GDM1 (cell line): ENCODE measurements at places on chromosomes 6 and 20.
A peak's percentile ranks its signal among the peaks of the same experiment; 100 is the strongest.

- DNase-seq, result no peak
Observed at GRCh38 chr6:158377860-158378259, 65.6 kb downstream of the TULP4 start.

- DNase-seq, result no peak
Observed at GRCh38 chr20:23106271-23106851, 20.2 kb upstream of the CD93 start.

DNA sequence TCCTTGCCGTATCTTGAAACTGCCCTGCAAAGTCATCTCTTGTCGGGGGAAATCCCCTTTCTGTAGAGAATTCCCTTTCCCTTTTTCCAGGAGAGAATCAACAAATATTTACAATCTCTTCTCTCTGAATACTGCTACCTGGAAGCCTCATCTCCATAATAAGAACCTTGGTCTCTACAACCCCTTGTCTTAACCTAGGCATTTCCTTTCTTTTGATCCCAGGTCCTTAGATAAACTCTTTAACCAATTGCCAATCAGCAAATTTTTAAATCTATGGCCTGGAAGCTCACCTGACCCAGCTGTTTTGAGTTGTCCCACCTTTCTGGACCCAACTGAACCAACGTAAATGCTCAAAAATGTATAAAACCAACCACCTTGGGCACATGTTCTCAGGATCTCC lies 30.6 kb upstream of the SEC63 start:
- DNase-seq, result no peak

DNA sequence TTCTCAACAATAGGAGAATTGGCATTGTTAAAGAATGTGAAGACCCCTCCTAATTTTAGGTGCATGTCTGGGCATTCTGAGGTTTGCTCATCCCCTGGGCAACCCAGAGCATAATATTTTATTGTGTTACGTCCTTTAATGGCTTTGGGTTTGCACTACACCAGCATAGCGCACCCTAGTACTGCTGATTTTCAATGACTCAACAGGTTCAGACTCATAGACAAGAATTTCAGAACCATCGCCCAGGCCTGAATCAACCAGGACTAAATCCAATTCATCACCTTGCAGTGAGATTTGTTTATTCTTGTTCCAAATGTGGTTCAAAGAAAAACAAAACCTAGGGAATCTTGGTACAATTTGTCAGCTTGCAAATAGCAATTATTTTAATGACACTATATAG lies 137.8 kb upstream of the PHACTR1 start:
- DNase-seq, result no peak

DNA sequence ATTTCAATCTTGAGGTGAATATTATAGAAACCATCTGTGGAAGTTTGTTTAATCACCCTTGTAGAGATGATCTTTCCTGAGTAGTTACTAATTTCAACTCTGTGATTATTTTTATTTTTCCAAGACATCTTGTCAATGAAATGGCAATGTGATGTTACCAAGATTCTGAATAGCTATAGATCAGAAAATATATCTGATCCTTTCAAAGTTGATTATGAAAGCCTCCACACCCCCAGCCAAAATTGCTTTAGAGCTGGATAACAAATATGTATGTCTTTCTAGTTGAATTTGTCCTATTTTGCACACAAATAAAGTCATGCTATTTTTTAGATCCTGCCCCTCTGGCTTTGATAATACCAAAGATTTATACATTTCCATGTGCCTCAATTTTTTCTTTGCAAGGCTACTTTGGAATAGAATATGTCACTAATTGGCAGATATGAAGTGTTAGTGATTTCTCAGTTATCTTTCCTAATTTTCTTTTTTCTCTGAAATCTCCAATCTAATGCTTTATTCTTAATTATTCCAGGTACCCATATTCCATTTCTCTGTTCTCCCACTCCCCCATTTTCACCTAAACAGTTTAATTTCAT lies 5.0 kb downstream of the SIM1 start:
- no peak for DNase-seq

DNA sequence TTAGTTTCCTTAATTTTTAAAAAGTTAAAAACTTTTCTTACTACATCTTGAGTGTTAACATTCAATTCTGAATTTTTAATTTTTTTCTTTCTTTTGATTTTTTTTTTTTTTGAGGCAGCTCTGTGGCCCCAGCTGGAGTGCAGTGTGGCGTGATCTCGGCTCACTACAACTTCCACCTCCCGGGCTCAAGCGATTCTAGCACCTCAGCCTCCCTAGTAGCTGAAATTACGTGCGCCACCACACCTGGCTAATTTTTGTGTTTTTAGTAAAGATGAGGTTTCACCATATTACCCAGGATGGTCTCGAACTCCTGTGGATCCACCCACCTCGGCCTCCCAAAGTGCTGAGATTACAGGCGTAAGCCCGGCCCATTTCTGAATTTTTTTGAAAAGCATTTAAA lies 1.2 kb downstream of the DDX43 start:
- DNase-seq, result no peak

DNA sequence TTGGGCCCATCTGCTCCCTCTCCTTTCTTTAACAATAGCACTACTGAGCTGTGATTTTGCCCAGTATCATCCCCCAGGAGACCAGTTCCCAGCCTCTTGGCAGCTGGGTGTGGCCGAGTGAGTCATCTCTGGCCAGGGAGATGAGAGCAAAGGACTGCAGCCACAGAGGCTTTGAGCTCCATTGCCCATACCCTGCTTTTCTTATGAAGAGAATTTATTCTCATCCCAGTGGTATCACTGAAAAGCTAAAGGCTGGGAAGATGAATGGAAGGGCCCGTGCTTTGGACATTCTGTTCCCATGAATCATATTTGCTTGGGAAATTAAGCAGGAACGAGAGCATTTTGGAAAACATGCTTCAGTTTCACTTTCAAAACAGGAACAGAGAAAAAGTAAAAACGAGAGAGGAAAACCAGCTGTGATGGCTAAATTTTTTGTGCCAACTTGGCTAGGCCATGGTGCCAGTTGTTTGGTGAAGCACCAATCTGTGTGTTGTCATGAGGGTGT lies 14.9 kb downstream of the CST3 start:
- DNase-seq, result no peak

- no peak for DNase-seq
Observed at GRCh38 chr20:36153204-36153603, 1.3 kb upstream of the EPB41L1 start.

GRCh38 chr20:32536851-32537656 lies 48.1 kb downstream of the NOL4L start:
- no peak for DNase-seq

GRCh38 chr20:47980336-47981177 lies 195.3 kb upstream of the SULF2 start:
- DNase-seq, result no peak

DNA sequence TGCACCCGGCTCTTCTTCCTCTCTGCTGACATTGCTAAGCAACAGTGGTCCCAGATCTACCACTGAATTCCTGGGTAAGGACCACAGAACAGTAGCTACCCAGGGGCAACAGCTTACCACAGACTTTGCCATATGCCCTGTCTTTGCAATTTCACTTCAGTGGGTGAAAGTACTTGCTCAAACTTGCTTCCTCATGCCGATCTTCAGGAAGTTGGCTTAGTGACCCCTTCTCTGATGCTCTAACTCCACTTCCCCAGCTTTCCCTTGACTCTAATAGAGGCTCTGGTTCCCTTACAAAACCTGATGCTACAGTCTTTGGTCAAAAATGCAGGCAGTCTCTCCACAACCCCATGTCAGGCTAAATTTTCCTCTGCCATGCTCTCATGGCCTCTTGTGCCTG lies 3.3 kb upstream of the TAAR5 start:
- peak; percentile 78 for DNase-seq

DNA sequence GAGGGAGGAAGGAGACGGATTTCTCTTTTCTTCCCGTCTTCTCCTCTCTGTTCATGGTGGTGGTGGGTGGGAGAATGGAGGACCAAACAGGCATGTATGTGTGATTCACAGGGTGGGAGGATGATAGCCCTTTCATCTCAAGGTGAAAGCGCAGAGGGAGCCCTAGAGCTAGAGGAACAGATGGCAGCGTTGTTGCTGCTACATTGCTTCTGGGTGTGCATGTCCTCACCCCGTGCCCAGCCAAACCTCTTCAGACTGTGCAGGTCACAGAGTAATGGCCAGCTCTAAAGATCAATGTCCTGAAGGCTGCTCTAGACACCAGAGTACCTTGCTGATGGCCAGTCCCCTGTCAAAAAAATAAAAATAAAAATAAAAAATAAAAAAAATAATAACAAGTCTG lies 301.8 kb downstream of the TBC1D7 start:
- no peak for DNase-seq

- DNase-seq, result no peak
Observed at GRCh38 chr6:54156650-54157250, 45.5 kb downstream of the MLIP start.

DNA sequence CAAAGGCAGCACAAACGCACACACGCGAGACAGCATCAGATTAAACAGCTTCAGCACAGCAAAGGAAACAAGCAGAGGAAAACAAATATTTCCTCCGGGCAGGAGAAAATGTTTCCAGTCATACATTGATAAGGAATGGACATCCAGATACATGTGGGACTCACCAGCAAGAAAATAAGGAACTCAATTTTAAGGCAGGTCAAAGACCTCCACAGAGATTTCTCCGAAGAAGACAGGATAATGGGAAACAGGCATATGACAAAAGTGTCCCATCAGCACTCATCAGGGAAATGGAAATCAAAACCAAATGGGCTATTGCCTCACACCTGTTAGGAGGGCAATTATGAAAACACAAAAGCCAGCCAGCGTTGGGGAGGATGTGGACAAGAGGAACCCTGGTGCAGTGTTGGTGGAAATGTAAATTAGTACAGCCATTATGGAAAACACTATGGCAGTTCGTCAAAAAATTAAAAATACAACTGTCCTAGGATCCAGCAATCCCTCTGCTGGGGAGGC lies 9.7 kb upstream of the SLCO4A1 start:
- no peak for DNase-seq

- DNase-seq, result no peak
Observed at GRCh38 chr6:151276112-151276740, 36.5 kb downstream of the AKAP12 start.

- DNase-seq, result peak; percentile 73
Observed at GRCh38 chr20:63009045-63009961, 2.5 kb upstream of the BHLHE23 start.

- no peak for DNase-seq
Observed at GRCh38 chr6:84508981-84509380, 255.4 kb downstream of the TBX18 start.

DNA sequence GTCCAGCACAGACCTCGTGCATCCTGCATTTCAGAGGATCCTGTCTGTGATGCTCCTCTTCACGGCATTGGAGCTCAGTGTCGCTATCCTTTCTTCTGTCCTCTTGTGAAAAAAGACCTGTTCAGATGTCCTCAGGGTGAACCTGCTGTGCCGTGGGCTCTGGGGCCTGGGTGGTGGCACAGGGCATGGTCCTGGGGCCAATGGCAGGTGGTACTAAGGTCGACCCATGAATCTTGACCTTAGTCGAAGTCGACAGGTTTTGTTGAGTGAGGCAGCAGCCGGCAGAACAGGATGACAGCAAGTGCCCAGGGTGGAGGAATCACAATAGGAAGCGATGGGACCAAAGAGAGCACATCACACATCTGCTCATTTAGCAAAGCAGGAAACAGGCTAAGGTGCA lies 22.0 kb upstream of the MAS1L start:
- DNase-seq, result no peak

DNA sequence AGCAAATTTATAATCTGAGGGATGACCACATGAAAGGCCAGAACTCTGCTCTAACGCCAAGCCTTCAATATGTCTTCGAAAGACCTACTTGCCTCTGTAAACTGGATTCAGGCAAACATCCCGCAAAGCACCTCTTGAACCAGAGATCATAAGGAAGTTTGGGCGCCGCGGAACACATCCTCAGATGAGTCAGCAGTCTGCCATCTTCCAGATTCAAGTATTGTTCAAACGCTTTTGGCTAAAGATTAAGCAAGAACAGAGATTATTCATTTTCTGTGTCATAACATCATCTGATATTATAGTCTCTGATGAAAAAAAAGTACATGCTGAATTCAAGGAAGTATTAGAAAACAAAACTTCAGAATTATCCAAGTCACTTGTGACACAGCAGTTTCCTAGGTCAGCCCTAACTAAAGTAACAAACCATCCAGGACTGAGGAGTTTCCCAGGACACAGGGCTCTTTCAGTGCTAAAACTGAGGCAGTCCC lies 20.8 kb downstream of the TBC1D7 start:
- DNase-seq, result no peak

- DNase-seq, result no peak
Observed at GRCh38 chr6:143936778-143937667, 71.0 kb downstream of the PLAGL1 start.

GRCh38 chr6:63525186-63525878 lies 46.9 kb upstream of the LOC128125822 start:
- DNase-seq, result no peak

DNA sequence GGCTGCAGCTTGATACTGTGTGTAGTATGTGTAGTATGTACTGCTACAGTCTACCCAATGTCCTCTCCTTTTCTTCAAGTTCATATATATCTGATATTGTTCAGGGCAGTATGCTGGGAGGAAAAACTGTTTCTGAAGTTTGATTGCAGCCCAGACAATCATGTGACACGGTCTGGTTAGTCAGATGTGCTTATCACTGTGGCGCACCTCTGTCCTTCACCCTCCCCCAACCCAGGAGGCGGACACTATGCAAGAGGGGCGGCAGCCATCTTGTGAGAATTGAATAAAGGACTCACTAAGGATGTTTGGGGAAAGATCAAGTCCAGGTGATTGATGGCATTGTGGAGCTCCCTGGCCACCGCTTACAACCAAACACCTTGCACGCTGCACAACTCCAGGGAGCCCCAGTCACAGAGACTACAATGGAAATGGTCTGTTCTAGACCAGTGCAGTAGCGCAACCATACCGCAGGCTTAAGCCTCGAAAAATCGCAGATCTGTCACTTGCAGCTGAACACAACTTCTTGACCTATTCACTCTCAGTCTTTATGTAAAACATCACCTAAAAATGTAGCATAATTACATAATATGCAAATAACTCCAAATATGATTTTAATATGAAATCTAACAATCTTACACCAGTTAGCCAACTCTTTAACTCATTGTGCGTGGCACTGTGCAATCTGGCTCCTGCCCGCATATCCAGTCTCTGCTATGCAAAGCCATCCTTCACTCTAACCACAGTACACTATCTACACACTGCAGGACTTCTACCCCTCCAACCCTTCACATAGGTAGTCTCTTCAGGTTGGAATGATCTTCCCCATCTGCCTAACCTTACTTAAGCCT lies 79.3 kb downstream of the VGLL2 start:
- DNase-seq, result no peak

GRCh38 chr20:40251284-40251932 lies 437.6 kb downstream of the MAFB start:
- DNase-seq, result no peak

- no peak for DNase-seq
Observed at GRCh38 chr20:50824137-50824536, 29.3 kb downstream of the BCAS4 start.
